ENCODE measurements at places on chromosomes 7 and 10.

GRCh38 chr7:50655490-50655889, 90.3 kb upstream of the DDC start:
- peak; percentile 77 for DNase-seq

- no peak for DNase-seq
Observed at GRCh38 chr10:68684413-68684812, 36.6 kb upstream of the CCAR1 start.

GRCh38 chr7:124413029-124413428, 352.6 kb downstream of the GPR37 start:
- DNase-seq = no peak

DNA sequence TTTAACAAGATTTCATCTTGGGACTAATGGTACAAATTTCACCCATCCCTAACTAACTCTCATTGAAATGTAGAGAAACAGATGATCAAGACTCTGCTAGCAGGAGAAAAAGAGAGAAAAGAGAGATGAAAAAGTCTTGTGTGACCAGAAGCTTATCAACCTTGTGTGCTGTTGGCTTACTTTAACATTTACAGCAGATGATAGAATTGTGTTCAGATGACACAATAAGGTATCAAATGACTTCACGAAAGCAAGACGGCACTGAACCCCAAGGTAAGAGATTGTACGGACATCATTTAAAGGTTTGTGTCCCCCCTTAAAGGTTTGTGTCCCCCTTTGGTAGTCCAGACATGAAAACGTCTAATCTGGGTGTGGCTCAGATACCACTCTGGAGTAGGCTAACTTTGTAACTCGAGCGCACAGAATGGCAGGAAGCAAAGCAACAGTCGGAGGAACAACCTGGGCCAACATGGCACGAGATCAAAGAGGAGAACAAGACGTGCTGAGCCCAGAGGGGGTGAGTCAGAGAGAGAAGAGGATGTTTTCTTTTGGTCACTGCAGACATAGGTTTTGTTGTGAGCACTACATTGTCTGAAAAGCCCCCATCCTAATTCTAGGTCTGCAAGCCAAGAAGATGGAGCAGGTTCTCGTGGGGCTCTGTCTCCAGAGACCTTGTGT, 10.4 kb upstream of the LMBR1 start:
- DNase-seq = no peak

GRCh38 chr7:300546-301290, 10.7 kb downstream of the FOXL3 start:
- no peak for DNase-seq

- DNase-seq = no peak
Observed at GRCh38 chr7:33262476-33262875, 133.1 kb downstream of the BBS9 start.

DNA sequence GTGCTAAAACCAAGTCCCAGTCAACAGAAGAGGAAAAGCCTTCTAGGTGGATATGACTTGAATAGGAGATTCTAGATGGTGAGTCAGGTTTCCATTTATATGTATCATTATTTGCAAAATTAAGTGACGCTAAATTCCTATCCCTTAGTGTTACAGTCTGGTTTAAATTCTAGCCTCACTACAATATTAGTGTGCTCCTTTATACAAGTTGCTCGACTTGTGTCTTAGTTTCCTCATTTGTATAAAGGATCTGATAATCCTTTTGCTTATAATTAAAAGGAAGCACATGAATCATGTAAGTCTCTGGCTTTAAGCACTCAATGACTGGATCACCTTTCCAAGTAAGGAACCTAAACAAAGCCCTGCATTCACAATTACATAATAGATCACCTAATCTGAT, 105.7 kb downstream of the SVOPL start:
- no peak for DNase-seq

DNA sequence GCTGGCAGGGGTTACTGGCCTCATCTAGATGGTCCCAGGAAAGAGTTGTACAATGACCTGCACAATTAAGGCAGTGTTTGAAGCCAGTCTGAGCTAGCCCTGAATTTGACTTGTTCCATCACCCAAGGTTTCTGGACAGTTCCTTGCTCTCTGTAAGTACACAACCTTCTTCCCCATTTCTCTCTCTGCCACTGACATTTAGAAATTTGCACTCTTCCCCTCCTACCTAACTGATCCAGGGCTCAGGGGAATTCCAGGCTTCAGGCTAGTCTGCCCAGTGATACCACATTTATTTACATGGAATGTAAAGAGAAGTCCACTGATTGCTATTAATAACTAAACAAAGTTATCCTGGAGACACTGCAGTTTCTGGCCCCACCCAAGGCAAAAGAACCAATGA, 139.0 kb upstream of the GPR26 start:
- DNase-seq = peak; percentile 25

DNA sequence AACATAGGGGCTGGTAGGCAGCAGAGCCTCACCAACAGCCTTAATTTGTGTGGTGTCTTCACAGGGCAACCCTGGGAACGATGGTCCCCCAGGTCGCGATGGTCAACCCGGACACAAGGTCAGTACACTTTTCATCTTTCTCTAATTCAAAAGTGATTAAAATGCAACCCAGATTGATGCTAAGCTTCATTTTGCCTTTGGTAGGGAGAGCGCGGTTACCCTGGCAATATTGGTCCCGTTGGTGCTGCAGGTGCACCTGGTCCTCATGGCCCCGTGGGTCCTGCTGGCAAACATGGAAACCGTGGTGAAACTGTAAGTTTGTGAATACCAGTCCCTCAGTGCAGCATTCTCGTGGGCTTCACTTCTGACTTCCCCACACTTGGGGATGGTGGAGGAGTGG, 30.9 kb downstream of the COL1A2 start:
- no peak for DNase-seq

GRCh38 chr10:30878920-30879319, 152.7 kb downstream of the ZNF438 start:
- DNase-seq = no peak

GRCh38 chr7:67863911-67864310, 867.3 kb downstream of the TYW1 start:
- no peak for DNase-seq

DNA sequence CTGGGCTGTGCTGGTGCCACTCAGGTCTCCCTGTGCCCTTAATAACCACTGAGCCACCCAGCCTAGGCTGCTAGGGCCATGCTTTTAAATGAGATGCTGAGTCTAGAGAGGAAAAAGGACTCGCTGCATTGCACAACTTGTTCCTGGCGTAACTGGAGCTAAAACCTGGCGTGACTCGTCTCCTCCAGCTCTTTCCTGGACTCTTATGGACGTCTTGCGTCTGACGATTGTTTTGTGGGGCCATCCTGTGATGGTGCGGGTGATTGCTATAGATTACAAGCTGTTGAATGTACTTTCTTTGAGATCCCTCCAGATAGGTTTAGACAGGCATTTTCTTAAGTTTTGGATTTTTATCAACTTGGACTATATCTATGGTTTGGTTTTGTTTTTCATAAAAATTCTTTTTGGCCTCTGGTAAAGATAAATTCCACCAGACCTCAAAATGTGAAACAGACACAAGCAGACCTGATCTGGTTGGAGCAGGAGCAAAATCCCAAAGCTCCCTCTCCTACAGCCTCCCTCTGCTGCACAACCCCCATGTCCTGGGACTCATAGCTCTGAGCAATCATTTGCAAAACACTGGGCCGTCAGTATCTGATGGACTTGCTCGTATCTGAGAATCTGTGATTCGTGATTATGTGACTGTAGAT, 230.3 kb downstream of the ARHGAP12 start:
- DNase-seq = no peak

DNA sequence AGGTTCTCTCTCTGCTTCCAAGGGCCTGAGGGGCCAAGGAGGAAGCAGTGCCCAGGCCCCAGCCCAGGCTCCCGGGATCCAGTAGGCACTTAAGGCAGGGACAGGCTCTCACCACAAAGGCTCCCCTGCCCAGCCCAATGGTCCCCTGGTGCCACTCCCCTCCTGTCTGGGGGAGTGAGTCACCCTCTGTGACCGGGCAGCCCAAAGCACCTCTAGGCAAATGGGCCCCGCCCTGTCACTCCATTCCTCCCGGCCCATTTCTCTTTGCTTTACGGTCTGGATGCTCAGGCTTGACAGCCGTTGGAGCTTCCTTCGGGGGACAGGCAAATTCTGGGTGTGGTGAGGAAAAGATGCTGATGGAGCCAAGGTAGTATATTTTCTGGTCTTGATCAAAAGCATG, at the start of gene CALHM3:
CALHM3 (minus strand) TSS at position 106 of the 400 bp plus-strand sequence. CDS start 208 bp downstream, outside the sequence.
- no peak for DNase-seq

DNA sequence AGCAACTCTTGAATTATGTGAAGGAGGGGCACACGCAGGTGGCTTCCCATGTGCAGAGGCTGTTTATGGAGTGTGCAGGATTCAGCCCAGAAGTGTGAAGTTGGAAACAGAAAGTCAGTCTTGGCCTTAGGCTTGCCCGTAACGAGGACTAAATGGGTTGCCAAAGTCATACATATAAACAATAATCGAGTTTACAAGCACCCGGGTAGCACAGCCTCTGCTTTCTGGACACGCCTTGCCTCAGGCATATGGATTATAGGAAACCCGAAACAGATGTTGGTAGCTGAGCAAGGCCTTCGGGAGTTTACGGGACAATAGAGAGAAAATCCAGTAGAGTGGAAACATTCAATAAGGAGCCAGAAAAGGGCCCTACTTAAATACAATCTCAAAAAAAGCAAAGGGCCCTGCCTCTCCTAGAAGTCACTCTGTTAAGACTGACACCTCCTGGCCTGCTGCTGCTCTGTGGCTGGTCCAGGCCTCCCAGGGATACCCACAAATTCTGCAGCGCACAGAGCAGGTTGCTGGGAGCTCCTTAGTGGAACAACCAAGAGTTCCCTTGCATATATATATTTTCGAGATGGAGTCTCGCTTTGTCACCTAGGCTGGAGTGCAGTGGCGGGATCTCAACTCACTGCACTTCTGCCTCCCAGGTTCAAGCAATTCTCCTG, 48.5 kb downstream of the SMKR1 start:
- no peak for DNase-seq

DNA sequence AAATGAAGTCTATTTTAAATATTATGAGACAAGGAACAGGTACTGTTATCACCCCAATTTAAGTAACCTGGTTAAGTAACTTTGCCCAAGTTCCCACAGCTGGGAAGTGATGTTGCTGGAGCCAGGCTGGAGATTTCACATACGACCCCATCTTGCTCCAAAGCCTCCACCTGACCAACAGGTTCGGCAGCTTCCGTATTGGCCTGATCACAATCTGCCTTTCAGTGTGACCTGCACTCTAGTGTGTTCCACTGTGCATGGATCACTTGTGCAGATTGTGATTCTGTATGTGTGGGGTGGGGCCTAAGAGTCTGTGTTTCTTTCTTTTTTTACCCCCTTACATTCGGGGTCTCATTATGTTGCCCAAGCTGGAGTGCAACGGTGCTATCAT, 66.1 kb downstream of the PRTFDC1 start:
- no peak for DNase-seq

- DNase-seq = no peak
Observed at GRCh38 chr7:116367171-116367813, 132.2 kb upstream of the CAV2 start.

- DNase-seq = no peak
Observed at GRCh38 chr7:15515252-15515651, 46.6 kb downstream of the AGMO start.

- DNase-seq = no peak
Observed at GRCh38 chr10:2278363-2278762, 541.0 kb upstream of the ADARB2 start.

- no peak for DNase-seq
Observed at GRCh38 chr7:111437736-111438135, 124.6 kb downstream of the IMMP2L start.

- DNase-seq = no peak
Observed at GRCh38 chr10:130560116-130560515, 423.9 kb downstream of the GLRX3 start.

- DNase-seq = no peak
Observed at GRCh38 chr10:113609704-113610108, 54.1 kb downstream of the NRAP start.

- no peak for DNase-seq
Observed at GRCh38 chr10:34347131-34347530, 468.0 kb downstream of the PARD3 start.

GRCh38 chr7:1101563-1102431, 13.9 kb downstream of the GPER1 start:
- DNase-seq = no peak

DNA sequence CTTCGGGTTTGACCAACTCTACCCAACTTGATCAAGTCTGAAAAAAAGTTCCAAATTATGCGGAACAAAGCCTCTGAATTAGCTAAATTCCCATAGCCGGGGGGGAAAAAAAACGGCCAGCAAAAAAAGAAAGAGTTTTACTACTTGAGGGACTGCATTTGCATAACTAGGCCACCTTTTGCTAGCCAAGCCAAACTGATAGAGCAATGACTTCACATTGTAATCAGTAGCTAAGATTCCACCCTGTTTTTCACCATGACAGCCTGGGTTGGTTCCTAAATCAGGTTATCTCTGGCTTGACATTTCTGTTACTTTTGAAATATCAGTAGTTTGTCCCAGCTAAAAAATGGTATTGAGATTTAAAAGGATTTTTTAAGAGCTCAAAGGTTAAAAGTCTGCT, 31.4 kb upstream of the CREB3L2 start:
- DNase-seq = no peak

DNA sequence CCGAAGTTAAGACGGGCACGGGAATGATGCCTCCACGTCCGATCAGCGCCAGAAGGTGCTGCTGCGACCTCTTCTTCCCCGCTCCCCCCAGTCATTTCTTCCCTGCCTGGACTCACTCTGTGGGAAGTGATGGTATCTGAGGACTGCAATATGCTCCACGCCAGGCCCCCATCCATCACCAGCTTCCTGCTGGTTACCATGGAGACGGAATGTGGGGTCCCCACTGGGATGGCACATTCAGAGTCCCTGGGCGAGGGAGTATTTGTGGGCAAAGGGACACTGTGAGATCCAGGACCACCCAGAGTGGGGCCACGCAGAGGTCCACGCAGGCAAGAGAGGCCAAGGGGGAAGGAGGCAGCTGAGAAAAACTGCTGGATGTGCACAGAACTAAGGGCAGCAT, 39.7 kb downstream of the CARD11 start:
- DNase-seq = no peak

GRCh38 chr10:93542358-93542791, 24.1 kb upstream of the FFAR4 start:
- DNase-seq = no peak

DNA sequence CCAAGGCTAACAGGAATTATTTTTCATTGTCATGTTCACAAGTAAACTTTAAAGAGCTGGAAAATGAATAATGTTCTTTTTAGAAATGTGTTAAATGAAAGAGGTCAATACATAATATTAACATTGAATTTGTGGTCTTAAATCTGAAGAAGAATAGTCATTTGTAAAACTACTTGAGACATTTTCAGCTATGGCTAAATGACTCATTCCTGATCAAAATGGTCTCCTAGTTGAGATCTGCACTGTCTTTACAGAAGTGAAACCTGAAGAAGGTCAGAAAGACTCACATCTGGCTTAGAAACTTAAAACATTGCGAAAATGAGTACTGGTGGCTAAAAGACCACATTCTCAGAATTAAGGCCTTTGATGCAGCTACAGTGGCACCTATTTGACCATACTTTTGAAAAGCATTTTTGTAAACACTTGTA, 5.9 kb downstream of the PIK3CG start:
- DNase-seq = no peak

- no peak for DNase-seq
Observed at GRCh38 chr7:24757353-24758275, at the start of gene GSDME. TSS of gene GSDME (minus strand) at chr7:24757464. CDS start at chr7:24749774, 7,690 bp downstream.

- DNase-seq = peak; percentile 88
Observed at GRCh38 chr10:48519481-48520183, 85.2 kb downstream of the ARHGAP22 start.

GRCh38 chr7:50266635-50267386, 37.7 kb upstream of the IKZF1 start:
- DNase-seq = no peak
